HS-5 (cell line): ENCODE measurements at places on chromosomes 4 and X.

GRCh38 chrX:150863191-150863590, 35.3 kb downstream of the CD99L2 start:
- DNase-seq = no peak

- DNase-seq = no peak
Measured at GRCh38 chr4:168853770-168854169, 156.3 kb downstream of the CBR4 start.

DNA sequence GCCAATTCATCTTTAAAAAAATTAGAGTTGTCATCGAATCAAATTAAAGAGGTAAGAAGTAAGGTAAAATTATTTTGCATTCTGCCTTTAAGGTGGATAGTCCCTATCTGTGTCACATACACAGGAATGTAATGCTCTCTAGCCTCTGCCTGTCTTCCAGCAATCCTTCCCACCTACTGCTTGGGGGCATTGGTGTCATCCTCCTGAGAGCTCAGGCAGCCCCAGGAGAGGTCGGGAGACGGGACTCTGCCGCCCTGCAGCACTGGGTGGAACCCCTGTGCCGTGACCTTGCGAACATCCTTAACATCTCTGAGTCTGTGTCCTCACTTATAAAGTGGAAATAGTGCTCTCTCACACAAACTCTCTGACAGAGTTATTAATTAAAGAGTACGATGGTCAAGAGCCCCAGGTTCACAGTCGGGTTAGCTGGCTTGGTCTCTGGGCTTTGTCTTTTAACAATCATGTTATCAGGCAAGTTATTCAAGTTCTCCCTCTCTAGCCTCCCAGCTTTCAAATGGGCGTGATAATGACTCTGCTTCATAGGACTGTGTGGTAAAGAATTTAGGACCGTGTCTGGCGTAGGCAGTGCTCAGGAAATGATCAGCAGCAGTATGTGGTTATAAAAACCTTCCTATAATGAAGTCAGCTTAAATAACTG, 10.2 kb downstream of the TLR3 start:
- DNase-seq = no peak

DNA sequence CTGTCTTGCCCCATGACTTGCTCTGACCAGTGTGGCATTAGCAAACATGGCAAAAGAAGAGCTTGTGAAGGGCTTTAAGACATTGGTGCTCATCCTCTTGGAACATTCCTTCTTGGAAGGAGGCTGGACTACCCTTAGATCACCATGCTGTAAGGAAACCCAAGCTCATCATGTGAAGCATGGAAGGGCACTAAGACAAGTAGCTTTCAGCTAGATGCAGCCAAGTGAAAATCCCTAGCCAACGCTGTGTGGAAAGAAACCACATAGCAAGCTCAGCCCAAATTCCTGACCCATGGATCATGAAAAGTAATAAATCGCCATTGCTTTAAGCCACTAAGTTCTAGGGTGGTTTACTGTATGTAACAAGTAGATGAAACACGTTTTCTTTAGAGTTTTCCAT, 12.4 kb upstream of the PACRGL start:
- DNase-seq = peak; percentile 48

DNA sequence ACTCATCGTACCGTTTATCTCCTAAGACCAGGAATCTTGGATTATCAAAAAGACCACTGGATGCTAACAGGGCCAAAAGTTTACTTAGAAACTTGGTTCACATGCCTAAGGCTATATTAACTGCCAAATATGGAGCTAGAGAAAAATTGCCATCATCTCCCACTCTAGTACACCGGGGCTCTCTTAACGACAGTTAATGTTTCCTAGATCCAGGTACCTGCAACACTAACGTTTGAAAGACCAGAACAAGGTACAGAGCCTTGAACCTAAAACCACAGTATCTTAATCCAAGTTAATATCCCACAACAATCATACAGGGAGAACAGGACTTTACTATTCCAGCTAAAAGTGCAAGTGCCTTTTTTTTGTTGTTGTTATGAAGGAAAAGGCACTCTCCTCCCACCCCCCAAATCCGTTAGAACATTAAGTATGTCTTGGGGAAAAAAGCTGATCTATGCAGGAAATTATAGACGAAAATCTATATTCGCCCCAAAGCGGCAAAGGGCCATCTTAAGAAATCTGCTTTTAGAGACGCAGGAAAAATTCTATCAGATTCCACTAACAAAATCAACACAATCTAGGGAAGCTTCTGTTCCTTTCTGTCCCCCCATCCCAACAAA, 1.3 kb downstream of the G3BP2 start:
- no peak for DNase-seq

- DNase-seq = no peak
Measured at GRCh38 chr4:26860922-26861433, 337 bp downstream of the STIM2 start.

DNA sequence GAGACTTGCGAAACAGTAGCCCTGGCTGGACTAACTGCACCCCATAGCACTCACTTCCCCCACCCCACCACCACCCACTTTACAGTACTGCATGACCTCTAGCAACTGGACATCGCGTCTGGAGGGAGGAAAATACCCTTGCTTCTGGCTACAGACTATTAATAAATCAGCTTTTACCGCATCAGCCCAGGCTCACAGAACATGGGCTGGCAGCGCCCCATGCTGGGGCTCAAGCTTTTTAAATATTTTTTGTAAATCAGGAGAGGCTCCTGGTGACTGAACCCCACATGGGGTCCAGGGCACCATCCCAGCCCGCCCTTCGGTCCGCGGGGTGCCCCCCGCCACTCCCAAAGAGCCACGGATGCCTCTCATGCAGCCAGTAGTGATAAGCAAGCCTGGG, 2.7 kb downstream of the HS6ST2 start:
- no peak for DNase-seq

DNA sequence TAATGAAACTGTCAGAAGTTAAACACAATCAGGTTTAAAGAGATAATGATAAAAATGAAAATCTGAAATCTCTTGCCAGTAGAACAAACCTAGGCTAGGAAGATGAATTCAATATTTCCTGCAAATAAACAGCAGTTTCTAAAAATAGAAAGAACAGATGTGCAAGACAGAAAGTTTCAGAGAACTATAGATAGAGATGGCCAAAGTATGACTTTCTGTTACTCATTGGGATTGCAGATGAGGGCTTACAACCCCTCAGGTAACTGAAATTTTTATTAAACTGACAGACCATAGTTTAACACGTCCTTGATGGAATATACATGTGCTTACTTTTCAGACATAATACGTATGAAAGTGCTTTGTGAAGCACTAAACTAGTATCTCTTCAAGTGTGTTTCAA, 82.3 kb upstream of the PPARGC1A start:
- no peak for DNase-seq

DNA sequence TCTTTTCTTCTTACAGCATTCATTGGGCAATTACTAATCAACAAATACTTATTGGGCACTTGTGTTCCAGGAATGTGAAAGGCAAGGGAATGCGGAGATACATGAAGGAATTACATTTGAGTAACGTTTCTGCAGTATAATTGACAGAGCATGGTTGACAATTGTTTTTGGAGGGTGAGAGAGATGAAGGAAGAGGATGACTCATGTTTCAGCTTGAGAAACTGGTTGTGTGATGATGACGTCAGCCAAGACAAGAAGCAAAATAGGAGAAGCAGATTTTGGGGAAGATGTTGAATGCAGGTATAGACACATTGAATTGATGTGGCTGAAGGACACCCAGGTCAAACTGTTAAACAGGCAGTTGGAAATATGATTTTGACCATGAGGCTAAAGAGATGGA, 8.0 kb upstream of the CPEB2 start:
- DNase-seq = no peak

- DNase-seq = no peak
Measured at GRCh38 chr4:182724414-182724813, 192.8 kb downstream of the DCTD start.

GRCh38 chrX:132258509-132258908, 39.3 kb upstream of the RAP2C start:
- no peak for DNase-seq

- DNase-seq = no peak
Measured at GRCh38 chr4:159018062-159018629, 84.7 kb upstream of the RAPGEF2 start.

GRCh38 chr4:99868126-99868596, 26.1 kb downstream of the LAMTOR3 start:
- peak; percentile 42 for DNase-seq

DNA sequence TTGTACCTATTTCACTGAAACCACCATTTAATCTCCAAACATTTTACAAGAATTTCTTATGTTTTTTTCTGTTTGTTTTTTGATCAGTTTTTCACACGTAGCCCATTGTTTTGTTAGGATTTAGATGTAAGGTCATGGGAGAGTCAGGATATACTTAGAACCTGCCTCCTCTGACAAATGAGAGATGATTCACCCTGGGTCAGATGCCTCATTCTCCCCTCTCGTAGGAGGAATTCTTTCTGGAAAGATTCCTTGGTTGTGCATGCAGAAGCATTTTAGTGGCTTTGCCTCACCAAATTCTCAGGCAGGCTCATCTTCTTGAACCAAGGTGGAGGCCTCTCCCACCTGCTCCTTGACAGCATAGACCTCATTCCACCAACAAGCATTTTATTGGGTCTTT, 599.3 kb downstream of the SPRY1 start:
- DNase-seq = peak; percentile 35

DNA sequence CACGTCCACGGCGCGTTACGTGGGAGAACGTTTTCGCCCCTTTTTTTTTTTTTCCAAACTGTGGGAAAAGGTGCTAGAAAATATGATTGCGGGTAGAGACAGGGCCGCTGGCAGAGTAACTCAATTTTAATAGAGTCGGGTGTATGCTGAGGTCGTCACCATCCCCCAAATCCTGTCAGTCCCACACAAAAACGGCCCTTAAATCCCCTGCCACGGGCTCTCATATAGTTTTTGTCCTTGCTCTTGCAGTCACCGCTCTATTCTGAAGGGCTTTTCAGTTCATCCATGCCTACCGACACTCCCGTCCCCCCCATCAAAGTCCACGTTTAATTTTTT, 796 bp upstream of the MED14 start:
- no peak for DNase-seq

GRCh38 chr4:76211769-76212708, 1.6 kb downstream of the SCARB2 start:
- no peak for DNase-seq
